NT2/D1 (cell line): ENCODE measurements at places on chromosomes 12 and 14.

DNA sequence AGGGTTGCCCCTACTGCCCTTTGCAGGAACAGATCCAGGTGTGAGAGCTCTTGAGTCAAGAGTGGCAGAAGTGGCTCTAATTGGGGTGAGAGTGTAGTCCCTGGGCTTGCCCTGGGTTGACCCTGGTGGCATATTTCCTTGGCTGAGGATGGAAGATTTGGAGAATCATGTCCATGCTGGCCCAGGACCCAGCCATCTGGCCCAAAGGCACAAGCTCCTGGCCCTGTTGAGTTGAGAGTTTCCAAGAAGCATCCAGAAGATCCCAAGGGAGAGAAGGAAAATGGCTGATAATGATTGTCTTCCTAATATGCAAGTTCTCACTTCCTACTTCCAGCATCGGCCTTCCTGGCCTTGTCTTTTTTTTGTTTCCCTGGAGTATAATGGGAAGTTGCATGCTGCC is 55.5 kb upstream of the SRSF5 start:
- DNase-seq: no peak

DNA sequence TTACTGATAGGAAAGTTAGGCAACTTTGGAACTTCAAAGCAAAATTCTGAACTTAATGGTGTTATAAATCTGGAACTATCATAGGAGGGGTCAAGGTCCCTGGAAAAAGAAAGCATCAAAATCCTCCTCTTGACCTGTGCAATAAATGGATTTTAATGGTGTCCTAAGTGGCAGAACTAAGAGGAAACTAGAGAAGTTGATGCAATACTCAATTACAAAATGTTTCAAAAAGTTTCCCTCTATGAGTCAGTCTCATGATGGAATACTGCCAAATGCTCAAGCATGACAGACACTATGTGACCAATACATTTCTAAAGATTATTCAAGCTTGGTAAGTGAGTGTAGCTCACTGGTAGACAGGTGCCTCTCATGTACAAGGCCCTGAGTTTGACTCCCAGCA is 47.7 kb upstream of the ERGIC2 start:
- no peak for DNase-seq

DNA sequence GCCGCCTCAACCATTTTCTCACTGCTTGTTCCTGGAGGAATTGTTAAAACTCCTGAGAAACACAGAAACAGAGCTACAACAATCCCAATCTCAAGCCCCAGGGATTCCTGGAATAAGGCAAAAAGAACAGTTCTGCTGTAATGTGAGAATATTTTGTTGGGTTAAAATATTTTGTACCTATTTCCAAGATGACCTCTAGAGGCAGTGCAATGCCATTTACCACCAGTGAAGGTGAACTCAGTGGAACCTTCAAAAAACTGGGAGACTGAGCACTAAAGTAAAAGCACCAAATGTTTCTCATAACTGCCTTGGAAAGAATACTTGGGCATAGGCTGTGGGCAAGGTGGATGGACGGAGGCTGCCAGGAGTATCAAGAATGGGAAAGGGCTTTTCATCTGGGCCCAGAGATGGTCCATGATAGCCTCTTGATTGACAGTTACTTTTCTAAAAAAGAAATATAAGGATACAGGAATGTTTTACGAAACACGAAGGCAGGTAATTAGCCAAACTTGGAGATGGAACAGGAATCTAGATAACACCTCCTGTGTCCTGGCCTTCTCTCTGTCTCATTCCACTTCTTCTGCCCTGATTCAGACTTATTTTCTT is 334.0 kb upstream of the FLRT2 start:
- no peak for DNase-seq

DNA sequence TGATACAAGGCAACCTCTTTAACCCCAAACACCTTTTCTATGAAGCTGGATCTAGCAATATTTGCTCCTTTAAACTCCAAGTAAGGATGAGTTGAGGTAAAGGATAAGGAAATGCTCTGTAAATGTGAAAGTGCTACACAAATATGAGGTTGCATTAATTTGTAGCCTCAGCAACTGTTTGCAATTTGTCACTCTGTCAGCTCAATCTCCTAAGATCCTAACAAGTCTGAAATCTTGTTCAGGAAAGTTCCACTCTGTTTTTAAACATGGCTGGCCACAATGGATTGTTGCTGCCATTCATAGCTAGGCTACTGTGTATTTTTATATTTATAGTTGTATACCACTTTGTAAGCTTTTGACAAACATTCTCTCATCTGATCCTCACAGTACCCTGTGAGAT is 51.3 kb downstream of the SCN8A start:
- no peak for DNase-seq

DNA sequence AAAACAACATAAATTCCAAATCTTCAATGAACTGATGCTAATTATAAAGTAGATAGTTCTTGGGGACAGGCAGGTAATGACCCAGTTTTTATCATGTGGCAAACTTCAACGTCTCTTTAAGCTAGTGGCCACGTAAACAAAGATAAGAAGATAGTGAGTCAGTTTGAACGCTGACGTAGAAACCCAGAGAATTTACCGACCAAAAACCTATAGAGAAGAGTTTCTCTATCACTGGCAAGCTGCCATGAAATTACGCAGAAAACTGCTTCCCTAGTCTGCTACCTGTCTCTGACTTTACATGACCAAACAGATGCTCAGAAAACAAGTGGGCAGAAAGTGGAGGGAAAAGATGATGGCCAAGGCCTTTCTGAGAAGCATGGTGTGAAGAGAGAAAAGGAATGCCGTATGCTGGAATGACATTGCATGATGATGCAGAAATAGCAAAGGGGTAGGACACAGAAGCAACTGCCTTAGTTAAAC is 136.3 kb downstream of the ITPR2 start:
- no peak for DNase-seq

GRCh38 chr12:18684430-18684829 is 53.4 kb downstream of the PLCZ1 start:
- DNase-seq: no peak

GRCh38 chr14:95156161-95157047 is 925 bp downstream of the DICER1 start:
- DNase-seq: no peak

GRCh38 chr12:53059434-53060063 is 9.7 kb downstream of the TNS2 start:
- no peak for DNase-seq
